ENCODE measurements at places on chromosomes 3 and 15.

GRCh38 chr15:39165020-39165706 lies 415.7 kb upstream of the THBS1 start:
- peak; percentile 90 for DNase-seq

- no peak for DNase-seq
Observed at GRCh38 chr3:6282918-6283317, 578.0 kb upstream of the GRM7 start.

DNA sequence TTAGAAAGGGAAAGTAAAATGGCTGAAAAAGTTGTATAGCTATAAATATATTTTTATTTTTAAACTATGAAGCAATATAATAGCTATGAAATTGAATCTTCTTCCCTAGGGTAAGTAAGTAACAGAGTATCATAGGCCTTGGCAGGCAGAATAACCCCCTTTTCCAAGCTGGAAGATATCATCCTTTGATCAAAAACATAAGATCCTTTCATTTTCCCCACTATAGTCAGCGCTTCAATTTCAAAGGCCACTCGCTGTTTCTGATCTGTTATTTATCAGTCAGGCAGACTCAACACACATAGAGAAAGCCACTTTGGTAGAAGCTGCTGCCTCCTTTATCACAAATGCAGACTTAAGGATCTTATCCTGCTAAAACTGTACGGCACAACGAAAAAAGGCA lies 74.0 kb upstream of the UBE2E2 start:
- DNase-seq = no peak

- DNase-seq = peak; percentile 95
Observed at GRCh38 chr15:37824717-37825382, 109.6 kb upstream of the TMCO5A start.

DNA sequence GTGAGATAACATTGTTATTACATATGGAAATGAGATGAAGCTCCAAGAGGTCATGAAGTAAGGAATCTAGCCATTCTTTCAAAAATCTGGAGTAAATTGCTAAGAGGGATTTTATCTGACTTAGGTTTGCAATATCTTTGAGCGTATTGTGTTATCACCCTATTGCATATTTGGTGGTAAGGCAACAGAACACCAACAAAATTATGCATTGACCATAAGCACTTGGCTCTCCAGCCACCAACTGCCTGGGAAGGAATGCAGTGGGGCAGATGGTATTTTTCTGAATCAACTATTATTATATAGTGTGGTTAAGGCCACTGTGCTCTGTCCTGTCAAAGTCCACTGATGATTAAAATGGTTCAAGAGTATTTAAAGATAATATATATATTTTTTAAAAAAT lies 287.9 kb upstream of the SEMA6D start:
- no peak for DNase-seq

GRCh38 chr3:111929484-111929883 lies 49.3 kb upstream of the ABHD10 start:
- no peak for DNase-seq

DNA sequence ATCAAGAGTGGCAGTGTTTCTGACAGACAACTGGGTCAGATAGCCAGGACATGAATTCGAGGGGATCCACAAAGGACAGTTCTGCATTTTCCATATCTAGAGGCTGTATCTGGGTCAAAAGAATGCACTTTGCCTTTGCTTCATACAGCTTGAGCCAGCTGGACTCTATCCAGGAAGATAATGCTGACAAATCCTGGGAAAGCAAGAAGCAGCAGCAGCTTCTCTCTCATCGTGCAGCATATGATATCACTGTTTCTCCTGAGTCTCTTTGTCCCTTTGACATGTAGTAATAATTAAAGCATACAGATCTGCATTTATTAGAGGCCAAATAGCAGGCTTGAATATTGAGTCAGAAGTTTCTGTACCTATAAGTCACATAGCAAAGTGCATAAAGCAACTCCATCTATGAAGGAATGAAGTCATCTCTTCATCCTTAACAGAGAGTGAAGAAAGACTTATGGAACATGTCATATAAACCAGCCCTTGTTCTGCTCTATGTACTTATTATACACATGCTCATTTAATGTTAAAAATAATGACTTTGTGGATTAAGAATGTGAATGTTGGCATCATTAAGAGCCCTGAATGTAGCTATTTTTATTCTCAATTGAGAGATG lies 236.8 kb upstream of the GBE1 start:
- peak; percentile 56 for DNase-seq

DNA sequence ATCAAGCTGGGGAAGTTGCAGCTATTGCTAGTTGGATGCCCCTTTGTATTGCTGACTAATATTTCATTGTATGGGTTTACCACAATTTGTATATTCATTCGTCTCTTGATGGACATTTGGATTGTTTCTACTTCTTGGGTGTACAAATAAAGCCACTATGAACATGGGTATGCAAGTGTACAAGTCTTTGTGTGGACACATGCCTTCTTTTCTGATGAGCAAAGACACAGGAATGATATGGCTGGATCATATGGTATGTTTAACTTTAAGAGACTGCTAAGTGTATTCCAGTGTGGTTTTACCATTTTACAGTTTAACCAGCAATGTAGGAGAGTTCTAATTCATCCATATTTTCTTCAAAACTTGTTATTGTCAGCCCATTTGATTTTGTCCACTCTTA lies 32.2 kb downstream of the NECTIN3 start:
- DNase-seq = peak; percentile 39

- no peak for DNase-seq
Observed at GRCh38 chr15:79195802-79196201, 86.7 kb upstream of the ANKRD34C start.

GRCh38 chr3:128805772-128806171 lies 73.6 kb upstream of the ACAD9 start:
- DNase-seq = peak; percentile 54

DNA sequence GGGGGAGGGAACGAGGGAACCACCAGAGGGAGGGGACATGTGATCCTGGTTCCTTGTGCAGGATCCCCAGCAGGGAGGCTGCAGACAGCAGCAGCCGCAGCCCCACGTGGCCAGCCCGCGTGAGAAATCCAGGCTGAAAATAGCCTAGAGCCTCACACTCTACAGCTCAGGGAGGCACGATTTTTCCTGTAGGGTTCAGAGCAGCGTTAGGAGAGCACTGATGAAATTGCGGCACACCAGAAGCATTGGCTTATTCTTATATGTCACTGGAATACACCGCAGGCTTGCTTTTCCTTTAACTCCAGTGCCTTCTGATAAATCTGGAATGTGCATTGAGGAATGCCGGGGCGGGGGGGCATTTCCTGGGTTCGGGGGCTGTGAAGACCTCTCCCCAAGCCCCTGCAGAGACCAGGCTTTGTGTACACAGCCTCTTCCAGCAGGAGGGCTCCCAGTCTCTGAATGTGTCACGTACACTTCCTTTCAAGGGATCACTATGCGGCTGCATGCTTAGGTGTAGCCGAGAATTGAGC lies 193.0 kb downstream of the ATP10A start:
- peak; percentile 83 for DNase-seq

DNA sequence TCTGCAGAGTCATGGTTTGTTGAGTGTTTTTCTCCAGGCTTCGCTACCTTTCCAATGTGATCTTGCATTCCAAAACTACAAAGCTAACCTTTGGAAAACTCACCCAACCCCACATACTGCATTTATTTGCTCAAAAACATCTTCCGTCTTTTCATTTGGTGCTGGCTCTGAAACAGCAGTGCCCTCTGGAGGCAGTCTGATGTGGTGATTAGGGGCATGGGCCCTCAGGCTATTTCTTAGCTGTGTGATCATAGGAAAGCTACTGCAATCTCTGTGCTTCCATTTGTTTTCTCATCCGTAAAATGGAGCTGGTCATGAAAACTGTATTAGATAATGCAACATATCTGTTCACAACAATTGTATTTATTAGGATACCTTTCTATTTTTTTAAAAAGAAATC lies 47.0 kb downstream of the MTHFS start:
- DNase-seq = peak; percentile 48

DNA sequence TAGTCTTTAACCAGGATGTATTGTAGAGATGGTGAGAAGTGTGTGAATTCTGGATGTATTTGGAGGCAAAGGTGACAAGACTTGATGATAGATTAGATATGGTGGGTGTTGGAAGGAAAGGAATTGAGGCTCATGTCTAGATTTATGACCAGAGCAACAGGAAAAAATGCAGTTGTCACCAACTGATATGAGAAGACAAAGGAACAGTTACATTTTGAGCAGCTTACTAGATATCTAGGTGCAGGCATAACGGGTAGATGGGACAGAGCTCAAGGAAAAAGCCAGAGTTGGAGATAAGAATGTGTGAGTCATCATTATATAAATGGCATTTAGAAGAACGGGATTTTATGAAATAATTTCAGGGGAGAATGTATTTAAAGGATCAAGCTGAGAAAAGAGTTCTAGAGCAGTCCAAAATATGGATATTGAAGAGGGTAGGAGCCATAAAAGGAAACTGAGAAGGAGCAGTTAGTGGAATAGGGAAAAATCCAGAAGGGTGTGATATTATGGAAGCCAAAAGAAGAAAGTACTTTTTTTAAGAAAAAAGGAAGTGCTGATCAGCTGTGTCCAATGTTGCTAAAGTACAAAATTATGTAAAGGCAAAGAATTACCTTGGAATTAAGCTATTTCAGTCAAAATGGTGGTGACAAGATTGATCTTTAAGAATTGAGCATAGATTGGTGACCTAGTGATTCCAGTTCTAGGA lies 262.5 kb downstream of the CGGBP1 start:
- no peak for DNase-seq

DNA sequence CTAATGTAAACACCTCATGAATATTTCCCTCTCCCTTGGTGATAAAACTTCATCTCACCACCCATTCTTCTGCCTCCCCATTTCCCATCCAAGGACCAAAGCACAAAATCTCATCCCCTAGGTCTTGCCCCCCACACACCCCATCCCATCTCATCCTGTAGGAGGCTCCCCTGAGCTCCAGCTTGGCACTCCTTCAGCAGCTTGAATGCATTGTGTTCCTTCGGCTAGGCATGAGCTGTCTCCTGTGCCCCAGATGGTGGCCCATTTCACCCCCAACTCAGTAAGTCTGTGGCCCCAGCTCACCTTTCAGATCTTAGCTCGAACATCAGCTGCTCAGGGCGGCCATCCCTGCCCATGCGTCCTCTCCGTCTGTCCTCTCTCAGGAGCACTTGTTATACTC lies 203.6 kb upstream of the NR2F2 start:
- no peak for DNase-seq

GRCh38 chr3:139676632-139677387 lies 962 bp downstream of the NMNAT3 start:
- DNase-seq = no peak

Data from fibroblast of skin of right quadriceps (primary cell).